ENCODE measurements at places on chromosomes 6 and 20.

- no peak for DNase-seq
Measured at GRCh38 chr6:25010176-25010575, 74.4 kb upstream of the RIPOR2 start.

DNA sequence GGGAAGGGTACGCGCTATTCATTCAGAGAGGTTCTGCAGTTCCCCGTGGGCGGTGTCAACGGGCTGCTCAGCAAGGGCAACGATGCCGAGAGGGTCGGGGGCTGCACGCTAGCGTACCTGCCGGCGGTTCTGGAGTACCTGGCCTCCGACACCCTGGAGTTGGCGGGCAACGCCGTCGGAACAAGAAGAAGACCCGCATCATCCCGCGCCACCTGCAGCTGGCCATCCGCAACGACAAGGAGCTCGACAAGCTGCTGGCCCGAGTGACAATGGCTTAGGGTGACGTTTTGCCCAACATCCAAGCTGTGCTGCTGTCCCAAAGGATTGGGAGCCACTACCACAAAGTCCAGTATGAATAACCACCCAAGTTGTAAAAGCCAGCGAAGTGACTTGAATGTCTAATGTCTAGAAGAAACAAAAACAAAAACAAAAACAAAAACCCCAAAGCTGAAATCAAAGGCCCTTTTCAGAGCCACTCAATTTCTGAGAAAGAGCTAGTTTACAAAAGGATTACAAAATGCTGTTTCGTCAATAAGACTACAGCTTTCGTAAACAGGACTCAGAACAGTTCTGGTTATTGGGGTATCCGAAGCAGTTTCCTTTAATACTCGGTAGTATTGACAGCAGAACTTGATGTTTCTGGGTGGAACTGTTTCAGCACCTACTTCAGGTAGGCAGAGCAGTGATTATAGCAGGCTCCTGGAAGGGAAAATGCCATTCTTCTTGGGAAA is 21.9 kb upstream of the SLC17A4 start:
- DNase-seq, result no peak

DNA sequence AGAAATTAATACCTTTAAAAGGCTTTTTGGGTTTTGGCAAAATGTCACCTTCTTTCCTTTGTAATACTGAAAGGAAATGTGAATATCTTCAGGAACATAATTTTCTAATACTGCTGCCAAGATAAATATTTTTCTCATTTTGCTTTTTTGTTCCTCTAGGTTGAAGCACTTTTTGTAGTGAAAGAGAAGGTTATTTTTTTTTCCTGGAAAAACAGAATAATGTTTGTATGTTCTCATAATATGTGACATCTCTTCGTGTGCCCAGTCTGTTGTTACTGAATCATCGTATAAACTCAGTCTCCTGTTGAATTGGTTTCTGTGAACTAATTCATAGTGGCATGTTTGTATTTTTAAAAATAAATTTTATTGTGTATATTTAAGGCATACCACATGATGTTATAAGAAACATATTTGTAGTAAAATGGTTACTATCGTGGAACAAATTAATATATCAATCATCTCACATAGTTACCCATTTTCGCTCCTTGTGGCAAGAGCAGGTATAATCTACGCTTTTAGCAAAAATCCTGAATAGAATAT is 74.4 kb downstream of the SH3BGRL2 start:
- peak; percentile 42 for DNase-seq

DNA sequence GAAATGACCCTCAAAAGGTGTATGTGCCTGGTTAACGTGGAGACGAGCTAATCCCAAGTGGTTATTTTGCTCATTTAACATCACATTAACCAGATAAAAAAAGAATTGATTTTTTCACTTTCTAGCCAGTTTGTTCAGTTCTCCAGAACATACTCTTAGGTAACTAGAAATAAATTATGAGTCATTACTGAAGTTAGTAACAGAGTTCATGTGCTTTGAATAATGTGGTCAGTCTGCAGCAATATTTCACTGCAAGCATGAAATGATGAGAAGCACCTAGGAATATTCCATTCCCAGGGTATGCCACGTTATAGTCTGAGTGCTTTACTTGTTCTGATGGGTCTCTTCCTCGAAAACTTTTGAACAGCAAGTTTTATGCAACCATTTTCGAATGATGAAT is 138.3 kb upstream of the INSM1 start:
- DNase-seq, result no peak

GRCh38 chr6:170344631-170345576 is 38.3 kb downstream of the FAM120B start:
- DNase-seq, result no peak

DNA sequence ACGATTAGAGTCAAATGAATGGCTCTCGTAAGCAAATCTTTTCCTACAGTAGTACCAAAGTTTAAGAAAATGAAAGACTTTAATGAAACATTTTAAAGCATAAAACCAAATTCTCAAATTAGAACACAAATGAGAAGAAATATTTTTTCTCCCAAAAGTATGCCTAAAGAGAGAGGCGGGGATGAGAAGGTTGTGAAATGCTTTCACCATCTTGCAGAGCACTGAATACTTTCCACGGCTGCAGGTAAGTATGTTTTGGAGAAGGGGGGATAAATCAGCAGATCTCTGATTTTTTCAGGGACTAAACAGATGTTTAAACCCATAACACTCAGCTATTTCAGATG is 277.1 kb downstream of the ADGB start:
- DNase-seq, result no peak

DNA sequence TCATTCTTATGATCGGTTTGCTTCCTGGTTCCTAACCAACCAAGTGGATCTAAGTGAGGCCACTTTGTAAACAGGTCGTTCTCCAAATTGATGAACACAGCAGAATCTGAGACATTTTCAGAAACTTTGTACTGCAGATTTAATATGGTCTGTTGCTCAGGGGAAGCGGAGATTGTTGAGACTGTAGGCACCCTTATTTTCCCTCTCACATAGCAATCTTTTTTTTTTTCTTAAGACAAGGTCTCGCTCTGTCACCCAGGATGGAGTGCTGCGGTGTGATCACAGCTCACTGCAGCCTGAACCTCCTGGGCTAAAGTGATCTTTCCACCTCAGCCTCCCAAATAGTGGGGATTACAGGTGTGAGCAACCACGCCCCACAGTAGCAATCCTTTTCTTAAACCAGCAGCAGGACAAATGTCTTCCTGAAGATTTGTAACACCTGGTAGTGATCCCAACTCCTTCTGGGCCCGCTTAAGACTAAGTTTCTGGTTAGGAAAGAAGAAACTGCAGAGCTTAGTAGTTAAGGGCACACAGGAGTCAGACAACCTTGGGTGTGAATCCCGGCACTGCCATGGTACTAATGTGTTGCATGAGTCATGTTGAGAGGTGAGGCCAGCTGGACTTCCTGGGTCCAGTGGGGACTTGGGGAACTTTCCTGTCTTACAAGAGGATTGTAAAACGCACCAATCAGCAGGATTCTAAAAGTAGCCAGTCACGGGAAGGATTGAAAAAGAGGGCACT is 48.4 kb upstream of the EZR start:
- no peak for DNase-seq

GRCh38 chr6:25925876-25926275 is 4.6 kb downstream of the SLC17A2 start:
- no peak for DNase-seq

DNA sequence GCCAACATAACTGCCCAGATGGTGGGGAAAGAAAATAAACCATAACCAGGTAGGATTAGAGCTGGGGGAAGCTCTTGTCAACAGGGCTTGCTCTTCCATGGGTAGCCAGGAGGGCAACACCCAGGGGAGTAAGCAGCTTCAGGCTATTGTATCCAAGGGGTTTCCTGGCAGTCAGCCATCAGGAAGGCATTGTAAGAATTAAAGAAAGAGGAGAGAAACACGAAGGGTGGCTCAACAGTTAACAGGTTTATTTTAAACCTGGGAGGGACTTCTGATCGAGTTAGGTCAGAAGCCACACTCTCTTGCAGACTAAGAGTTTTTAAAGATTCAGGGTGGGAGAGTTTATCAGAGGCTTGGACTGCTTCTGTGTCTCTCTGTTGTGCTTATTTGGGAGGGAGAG is 114.2 kb downstream of the QRSL1 start:
- DNase-seq, result no peak

GRCh38 chr6:155275808-155276480 is 12.1 kb downstream of the CLDN20 start:
- no peak for DNase-seq

DNA sequence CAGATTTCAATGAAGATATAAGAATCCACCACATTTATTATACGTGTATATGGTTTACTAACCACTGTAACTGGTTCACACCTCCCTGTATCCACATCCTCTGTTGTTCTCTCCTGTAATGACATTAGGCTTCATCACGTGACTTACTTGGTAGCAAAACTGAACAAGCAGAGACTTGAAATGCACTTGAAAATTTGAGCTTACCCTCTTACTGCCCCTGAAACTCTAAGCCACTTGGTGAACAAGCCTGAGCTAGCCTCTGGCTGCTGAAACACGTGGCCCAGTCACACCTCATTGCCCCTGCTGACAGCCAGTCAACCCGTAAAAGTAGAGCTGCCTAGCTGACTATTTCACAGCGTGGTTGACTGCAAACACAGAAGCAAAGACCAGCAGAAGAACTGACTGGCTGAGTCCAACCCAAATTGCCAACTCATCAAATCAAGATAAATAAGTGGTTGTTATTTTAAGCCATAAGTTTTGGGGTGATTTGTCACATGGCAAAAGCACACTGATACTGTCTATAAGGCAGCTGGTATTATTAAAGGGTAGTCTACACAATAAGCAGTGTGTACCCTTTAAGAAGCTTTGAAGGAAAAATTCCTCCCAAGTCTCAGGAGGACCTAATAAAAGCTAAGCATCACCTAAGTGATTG is 109.0 kb downstream of the RALGAPA2 start:
- peak; percentile 100 for DNase-seq

- peak; percentile 57 for DNase-seq
Measured at GRCh38 chr6:143620447-143620846, 57.3 kb upstream of the PHACTR2 start.

DNA sequence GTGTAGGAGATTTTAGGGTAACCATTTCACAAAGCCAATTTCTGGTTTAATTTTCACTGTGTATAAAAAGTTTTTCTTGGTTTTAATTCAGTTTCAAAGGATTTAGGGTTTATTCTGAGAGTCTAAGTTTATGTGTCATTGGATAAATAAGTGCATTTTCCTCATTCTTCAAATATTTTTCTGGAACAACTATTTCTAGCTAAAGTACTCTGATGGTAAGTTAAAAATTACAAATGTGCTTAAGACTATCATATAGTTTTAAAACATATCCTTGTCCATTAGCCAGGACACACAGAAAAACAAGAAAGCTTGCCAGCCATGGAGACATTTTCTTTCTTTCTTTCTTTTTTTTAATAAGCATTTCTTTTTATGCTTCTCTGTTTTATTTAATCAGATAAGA is 333.0 kb downstream of the RFPL4B start:
- no peak for DNase-seq

- no peak for DNase-seq
Measured at GRCh38 chr6:39403304-39403703, 80.8 kb upstream of the KCNK16 start.

GRCh38 chr6:30684386-30685156 is 1.9 kb downstream of the PPP1R18 start:
- no peak for DNase-seq

DNA sequence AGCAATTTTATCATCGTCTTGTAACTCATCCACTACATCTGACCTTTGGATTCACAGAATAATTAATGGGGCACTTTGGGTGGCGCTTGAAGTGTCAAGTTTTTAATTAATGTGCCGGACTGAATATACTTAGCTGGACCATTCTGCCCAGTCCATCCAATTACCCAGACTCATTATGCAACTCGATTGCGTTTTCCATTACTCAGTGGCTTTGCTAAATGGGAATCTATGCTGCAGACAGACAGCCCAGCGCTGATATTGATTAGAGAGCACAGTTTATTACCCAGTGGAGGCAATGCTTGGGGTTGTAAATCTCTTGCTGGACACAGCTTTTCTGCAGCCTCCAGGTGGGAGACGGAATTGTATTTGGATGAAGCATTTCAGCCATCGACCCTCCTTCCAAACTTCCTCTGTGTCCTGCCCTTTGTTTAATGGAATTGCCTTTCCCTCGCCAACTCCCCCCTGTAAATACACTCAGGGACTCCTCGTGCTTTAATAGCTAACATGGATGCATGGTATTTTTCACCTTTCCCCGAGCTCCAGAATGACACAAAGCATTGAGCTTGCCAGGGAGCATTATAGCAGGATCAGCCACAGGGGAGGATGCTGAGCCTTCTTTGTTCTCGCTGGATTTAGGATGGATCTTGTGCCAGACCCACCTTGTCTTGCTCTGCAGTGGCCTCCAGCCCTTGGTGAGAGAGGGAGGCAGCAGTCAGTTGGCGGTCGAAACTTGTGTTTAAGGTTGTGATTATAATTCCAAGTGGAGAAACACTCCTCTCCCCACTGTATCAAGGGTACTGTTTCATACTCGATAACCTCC is 59.7 kb downstream of the EDN3 start:
- DNase-seq, result no peak

GRCh38 chr6:72206606-72207005 is 320.3 kb downstream of the RIMS1 start:
- no peak for DNase-seq

GRCh38 chr20:3778976-3779375 is 2.3 kb downstream of the SPEF1 start:
- DNase-seq, result no peak

DNA sequence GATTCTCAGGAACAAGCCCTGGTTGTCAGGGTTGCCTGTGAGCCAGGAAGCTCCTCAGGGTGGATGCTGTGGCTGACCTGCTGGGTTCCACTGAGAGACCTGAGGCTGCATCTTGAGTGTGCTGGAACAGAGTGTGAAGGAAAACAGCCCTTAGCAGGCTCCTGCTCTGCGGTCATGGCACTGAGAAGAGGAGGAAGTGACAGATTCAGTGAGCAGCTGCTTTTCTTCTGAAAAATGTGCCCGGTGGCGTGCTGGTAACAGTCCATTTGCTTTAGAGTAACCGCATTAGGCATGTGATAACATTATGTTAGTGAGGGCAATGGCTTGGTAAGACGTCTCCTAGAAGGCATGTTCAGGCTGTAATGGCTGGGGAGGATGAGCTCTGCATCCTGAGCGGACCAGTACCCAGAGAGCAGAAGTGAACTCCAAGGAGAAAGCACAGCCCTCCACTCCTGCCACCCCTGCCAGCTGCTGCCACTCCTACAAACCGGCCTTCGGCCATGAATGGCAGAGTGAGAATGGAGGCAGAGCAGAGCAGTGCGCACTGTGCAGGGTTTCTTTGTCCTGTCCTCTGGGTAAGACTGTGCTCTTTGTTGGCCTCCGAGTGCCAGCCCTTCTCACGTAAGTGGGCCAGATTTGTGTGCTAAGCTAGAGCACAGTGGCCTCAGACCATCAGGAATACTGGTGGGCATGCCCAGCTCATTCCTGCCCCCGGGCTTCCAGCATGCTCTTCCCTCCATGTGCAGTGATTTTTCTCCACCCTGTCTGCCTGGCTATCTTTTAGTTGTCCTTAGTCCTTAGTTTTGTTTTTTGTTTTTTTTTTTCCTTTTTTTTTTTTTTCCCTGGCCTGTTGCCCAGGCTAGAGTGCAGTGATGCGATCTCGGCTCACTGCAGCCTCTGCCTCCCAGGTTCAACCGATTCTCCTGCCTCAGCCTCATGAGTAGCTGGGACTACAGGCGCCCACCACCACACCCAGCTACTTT is 98.1 kb upstream of the VSTM2L start:
- DNase-seq, result peak; percentile 16

GRCh38 chr6:139582956-139583355 is 208.5 kb upstream of the CITED2 start:
- DNase-seq, result no peak

- no peak for DNase-seq
Measured at GRCh38 chr6:6986344-6986743, 121.4 kb upstream of the RREB1 start.

All from NCI-H1105 treated with DMSO at 0.1 percent for 48 hours (cell line).